ENCODE measurements at places on chromosomes 11 and 22. TPM values are rescaled to one million over a fixed set of nuclear protein-coding genes. Genes with fewer than 3 reads are reported as not detected.

The POU2AF3 gene
- not detected for total RNA-seq

The PANX2 gene
- 1.5 TPM for total RNA-seq

The OR52A1 gene
- not detected for total RNA-seq

The PLAAT5 gene
- not detected for total RNA-seq

The LIF gene
- 33.3 TPM for total RNA-seq

DNA sequence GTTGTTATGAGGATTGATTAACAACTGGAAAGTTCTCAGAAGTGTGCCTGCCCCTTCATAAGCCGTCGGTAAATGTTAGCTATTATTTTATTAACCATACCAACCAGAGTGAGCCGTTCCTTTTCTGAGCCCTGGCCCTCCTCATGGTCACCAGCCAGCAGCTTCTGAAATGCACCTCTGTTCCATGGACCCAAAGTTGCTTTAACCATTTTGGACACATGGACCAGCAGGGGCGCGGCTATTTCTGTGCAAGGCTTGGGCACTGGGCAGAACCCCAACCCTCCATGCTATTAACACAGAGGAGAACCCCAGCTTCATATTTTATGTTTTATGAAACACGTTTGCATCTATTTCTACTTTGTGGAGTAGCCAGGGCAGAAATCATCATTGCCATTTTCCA is 18.6 kb upstream of the SCGB1A1 start:
- DNase-seq = no peak

- no peak for DNase-seq
Observed at GRCh38 chr11:130136107-130136506, 23.5 kb upstream of the ST14 start.

GRCh38 chr22:41518048-41518347 is 26.3 kb downstream of the POLR3H start:
- DNase-seq = no peak

DNA sequence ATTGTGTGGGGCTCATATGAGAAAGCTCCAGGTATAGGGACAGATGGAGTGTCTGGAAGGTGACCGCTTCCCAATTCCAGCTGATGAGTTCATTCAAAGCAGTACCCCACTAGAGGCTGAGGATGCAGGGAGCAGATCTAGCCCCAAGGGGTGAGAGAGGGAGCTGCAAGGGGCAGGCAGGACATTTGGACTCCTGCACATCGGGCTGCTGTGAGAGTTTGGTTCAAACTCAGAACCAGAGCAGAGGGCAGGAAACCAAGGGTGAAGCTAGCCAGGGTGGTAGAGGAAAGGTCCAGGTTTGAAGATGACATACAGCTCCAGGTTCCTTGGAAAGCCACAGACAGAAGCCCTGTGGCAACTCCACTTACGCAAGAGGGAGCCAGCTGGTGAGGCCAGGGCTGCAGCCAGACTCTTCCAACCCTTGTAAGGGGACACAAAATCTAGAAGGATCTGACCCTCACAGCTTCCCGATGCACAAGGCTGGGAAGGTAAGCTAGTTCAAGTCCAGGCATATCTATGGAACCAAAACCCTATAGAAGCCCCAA is 1.9 kb downstream of the CSNK2A3 start:
- no peak for DNase-seq

DNA sequence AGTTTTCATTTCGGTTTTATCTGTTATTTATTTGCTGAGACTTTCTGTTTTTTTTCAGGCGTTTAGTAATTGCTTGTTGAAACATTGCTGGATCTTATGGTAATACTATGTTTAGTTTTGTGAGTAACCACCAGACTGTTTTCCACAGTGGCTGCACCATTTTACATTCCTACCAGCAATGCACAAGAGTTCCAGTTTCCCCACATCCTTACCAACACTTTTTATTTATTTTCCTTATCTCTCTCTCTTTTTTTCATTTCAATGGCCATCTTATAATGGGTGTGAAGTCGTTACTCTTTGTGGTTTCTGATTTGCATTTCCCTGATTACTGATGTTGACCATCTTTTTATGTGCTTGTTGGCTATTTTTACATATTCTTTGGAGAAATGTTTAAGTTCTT is 23.7 kb downstream of the USP47 start:
- no peak for DNase-seq

DNA sequence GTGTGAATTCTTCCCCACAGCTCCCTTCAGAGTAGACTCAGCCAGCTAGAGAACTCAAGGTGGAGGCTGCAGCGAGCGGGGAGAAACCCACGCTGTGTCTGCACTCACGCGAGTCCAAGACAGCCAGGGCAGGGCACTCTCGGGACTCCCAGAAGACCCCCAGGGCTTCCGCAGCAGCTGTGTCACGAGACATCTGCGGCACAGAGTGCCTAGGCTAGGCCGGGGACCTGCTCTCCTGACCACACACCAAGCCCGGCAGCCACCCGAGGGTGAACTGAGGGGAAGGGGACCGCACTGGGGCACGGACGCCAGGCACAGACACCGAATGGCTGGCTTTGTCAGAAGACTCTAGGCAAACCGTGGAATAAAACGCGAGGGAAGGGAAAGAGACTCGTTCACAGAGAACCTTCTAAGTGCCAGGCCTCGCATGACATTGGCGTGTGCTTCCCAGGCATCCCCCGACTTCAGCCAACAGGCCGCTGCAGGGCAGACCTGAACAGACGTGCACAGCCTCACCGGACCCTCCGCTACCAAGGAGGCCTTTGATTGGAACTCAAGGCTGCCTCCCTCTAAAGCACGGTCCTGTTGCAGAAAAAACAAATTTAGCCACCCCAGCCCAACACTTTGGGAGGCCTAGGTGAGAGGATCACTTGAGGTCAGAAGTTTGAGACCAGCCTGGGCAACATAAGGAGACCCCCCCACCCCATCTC is 18.2 kb upstream of the MOB2 start:
- DNase-seq = no peak

DNA sequence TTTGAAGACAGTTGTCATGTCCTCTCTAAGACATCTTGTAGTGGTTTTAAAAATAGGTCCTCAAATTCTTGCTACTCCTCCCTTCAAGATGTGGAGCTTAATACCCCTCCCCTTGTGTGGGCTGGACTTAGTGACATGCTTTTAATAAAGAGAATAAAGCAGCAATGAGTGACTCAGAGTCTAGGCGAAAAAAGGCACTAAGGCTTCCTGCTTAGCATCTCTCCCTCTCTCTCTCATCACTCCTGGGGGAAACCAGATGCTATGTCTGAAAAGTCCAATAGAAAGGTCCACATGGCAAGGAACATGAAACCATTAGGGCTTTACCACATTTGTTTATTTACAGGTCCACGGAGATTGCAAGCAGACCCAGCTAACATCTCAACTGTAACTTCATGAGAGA is 11.7 kb downstream of the SERGEF start:
- no peak for DNase-seq

GRCh38 chr11:61882879-61883278 is 8.5 kb downstream of the FADS3 start:
- DNase-seq = no peak

GRCh38 chr11:2385156-2386151 is 8.3 kb downstream of the CD81 start:
- no peak for DNase-seq
